ENCODE measurements at places on chromosomes 13 and 19. TPM values are rescaled to one million over a fixed set of nuclear protein-coding genes. Genes with fewer than 3 reads are reported as not detected.

DNA sequence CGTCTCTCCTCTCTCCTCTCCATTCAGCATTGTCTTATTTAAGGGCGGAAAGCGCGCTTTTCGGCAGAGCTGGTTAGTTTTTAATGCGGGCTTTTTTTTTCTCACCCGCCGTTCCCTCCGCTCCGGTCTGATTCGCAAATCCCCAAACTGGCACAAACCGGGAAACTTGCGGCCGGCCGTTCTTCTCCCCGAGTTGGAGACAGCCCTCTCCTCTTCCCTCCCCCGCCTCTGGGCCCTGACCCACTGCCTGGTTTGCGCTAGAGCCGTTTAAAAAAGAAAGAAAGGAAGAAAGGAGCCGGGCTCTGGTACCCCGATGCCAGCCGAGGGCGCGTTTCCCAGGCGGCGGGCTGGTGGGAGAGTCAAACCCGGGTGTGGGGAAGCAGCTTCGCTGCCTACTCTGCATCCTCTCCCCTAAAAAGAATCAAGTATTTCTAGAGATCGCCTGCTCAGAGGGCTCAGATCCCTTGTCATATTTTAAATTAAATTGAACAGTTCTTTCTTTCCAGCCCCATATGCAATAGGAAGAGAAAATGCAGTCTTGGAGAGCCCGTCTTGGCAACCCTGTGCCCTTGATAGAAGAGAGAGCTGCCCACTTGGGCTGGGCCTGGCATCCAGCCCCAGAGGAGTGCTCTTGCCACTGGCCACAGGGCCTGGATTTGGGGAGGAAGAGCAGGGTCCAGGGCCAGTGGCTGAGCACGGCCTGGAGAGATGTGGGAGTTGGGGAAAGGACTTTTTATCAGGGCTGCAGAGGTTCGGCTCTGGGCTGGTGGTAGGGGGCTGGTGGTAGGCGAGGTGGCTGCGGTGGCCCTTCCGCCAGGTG is 19.0 kb downstream of the NFIX start:
- peaks cover 60% of the 10 kb centered on the region for H3K4me1 ChIP-seq
- no peak for DNase-seq
- H3K27ac ChIP-seq, result no peak overlapping the region
- H3K36me3 ChIP-seq, result peaks cover 2% of the 10 kb centered on the region
- peaks cover 97% of the 10 kb centered on the region for H3K27me3 ChIP-seq
- peak overlapping the region; percentile 24 for H3K4me3 ChIP-seq

- peaks cover 14% of the 10 kb centered on the region for H3K4me1 ChIP-seq
- H3K27me3 ChIP-seq, result no peaks in the 10 kb centered on the region
- peaks cover 29% of the 10 kb centered on the region for H3K36me3 ChIP-seq
- no peak for DNase-seq
Measured at GRCh38 chr13:110200276-110200870, 106.6 kb downstream of the COL4A1 start.

DNA sequence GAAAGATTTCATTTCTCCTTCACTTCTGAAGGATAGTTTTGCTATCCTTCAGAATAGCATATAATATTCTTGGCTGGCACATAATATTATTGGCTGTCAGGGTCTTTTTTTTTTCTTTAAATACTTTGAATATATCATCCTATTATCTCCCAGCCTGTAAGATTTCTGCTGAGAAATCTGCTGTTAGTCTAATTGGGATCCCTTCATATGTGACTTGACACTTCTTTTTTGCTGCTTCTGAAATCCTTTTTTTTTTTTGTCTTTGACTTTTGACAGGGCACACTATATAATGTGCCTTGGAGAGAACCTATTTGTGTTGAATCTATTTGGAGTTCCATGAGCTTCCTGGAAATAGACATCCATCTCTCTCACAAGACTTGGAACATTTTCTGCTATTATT is 136.9 kb upstream of the UBL3 start:
- peaks cover 3% of the 10 kb centered on the region for H3K36me3 ChIP-seq
- no peak for DNase-seq
- no peak overlapping the region for H3K4me3 ChIP-seq
- no peaks in the 10 kb centered on the region for H3K27me3 ChIP-seq

Gene QPCTL
- 8.0 TPM for total RNA-seq

Data from mesothelial cell of epicardium (in vitro differentiated cells).